ENCODE measurements at places on chromosomes 4 and X.

GRCh38 chr4:54001668-54002365 lies 62.6 kb downstream of the CHIC2 start:
- DNase-seq, result no peak

DNA sequence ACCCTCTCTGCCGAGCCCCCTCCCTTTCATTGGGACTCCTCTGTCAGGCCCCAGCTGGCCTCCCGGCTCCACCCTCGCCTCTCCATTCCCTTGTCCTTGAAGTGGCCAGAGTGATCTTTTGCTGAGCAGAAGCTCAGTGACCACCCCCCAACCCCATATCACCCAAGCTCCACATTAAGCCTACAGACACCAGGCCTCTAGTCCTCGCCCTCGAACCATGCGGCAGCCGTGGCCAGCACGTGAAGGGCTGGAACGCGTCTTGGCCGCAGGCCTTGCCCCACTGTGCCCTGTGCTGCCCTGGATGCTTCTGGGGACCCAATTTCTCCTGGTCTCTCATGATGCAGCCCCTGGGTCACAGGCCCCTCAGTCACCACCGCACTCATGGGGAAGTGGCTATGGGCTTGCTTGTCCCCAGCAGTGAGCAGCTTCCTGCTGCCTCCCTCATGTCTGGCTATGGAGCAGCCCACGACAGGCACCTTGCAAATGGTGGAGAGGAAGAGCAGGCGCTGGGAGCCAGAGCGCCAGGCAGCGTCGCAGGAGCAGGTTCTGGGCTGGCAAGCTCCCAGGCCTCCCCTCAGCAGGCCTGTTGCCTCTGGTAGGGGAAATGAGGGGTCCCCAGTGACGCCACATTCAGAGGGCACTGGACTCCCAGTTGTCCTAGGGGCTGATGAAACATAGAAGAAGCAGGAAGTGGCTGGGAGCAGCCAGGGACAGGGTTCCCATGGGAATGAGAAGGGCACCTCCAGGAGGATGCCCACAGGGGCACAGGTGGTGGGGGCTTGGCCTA lies 757 bp upstream of the SRPK3 start:
- no peak for DNase-seq

GRCh38 chr4:81030981-81031791 lies 678 bp downstream of the BMP3 start:
- DNase-seq, result peak; percentile 32

- DNase-seq, result no peak
Observed at GRCh38 chr4:70718811-70719604, 2.8 kb upstream of the RUFY3 start.

DNA sequence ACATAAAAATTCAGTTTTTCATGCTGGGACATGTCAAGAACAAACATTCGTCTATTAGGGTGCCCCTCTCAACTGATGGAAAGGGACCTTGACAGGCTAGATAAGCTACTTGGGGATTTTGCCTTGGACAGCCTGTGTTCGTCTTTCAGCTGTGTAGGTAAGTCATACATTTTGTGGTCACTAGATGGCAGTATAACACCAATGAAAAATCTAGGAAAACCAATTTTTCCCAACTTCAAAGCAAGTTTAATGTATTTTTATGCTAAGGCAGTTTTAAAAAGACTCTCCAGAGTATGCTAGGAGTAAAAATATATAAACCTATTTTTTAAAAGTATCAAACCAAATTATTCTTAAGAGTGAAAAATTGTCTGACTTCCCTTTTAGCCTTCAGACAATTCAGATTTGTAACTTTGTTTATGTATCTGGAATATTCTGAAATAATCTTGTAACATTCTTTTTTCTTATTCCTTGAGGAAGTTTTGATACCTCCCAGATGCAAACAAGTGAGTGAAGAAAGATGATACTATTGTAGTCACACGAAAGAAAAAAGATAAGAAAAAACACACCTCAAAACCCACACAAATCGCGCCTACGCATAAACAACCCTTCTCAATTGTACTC lies 158.3 kb downstream of the CPE start:
- peak; percentile 39 for DNase-seq

GRCh38 chr4:143380629-143381028 lies 44.0 kb downstream of the GAB1 start:
- no peak for DNase-seq
